ENCODE measurements at places on chromosomes 12 and 14.

GRCh38 chr12:25529738-25530137, 23.3 kb downstream of the LMNTD1 start:
- no peak for DNase-seq

DNA sequence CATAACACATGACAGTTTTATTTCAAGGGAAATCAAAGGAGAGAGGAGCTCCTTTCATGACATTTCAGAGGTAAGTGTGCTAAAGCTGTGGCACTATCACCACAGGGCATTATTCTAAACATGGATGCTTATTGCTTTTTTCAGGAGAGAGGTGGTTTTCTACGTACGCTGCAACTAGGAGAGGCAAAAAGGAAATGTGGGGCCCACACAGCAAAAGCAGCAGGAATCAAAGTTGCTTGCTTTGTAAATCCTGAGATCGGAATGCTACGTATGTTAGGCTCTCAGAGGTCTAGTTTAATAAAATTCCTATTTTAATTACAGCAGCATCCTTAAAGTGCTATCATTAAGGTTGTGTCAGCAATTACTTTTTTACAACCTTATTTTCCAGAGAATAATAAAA, 55.0 kb upstream of the GRIP1 start:
- no peak for DNase-seq

DNA sequence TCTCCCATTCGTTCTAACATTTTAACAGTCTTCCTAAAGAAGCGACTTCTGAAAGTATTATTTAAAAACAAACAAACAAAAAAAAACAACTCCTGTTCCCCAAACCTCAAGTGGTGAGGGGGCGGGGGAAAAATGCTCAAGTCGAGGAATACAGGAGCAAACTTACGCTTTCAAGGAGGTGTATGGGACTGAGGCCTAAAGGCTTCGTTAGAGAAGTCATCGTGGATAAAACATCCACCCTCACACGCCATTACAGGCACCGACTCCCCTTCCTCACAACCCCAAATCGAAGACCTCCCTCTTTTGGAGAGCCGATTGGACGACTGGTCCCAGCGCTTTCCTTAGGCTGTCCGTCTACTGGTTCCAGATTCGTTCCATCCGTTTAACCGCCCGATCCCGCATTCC, 693 bp downstream of the CBX5 start:
- no peak for DNase-seq

DNA sequence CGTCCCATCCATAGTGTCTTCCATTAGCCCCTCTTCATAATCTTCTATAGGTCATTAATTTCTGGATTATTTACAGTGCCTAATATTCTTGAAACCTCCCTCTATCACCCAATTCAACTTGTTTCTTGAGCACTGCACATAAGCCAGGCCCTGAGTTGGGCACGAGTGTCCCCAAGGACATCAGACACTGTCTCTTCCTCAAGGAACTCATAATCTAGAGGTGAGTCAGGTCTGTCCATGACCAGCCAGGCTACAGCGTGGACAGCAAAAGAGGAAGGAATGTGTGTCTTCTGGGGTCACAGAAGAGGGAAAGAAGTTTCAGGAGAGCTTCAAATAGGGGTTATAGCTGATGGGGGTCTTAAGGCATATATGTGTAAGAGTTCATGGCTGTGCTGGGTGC, 12.5 kb downstream of the SPTB start:
- no peak for DNase-seq

DNA sequence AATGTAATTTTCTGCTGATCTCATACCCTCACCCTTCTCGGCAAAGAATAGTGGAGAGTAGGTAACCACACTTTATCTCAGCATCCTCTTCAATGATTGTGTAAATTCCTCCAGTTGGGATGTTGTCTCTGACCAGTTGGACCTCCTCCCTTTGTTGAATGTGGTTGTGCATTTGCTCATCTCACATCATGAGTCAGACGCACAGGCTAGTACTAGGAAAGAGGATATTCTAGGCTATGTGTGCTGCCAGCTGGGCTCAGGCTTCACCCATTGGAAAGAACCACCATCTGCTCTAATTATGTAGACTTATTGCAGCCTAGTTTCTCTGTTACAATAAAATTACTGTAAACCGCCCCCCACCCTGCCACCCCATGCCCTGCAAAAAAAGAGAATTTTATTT, 90.3 kb downstream of the LMO3 start:
- no peak for DNase-seq

- no peak for DNase-seq
Observed at GRCh38 chr14:54798465-54799124, 104.0 kb downstream of the GCH1 start.

DNA sequence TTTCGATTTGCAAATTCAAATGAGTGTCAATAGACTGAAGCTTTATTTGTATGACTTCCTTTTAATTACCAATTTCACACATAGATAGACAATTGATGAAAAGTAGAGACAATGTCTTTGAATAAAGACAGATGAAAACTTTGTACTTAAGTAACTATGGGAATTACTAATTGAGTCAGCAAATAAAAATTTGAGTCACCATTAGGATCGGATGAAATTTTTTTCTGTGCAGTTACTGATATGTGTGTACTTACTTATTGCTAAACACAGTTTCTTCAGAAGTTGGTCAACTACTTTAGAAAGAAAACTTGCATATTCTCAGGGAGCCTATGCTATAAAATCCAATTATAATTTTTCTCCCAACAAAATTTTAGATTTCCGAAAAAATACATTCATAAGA, 224.9 kb upstream of the SLC16A7 start:
- DNase-seq = no peak

DNA sequence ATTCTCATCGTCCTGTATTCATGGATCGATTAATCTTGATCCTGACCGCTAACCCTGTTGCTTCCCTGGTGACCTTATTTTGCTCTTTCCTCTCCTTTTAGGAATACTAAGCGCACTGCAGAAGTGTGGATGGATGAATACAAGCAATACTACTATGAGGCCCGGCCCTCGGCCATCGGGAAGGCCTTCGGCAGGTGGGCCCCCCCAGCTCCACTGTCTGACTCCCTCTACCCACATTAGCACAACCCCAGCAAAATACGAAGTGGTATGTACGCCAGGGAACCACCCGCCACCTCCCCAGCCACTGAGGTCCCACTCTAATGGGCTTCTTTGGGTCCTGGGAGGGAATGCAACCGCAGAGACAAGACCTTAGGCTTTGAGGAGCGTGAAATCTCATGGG, 58.7 kb downstream of the ERH start:
- no peak for DNase-seq

- no peak for DNase-seq
Observed at GRCh38 chr12:120873226-120873625, 30.9 kb downstream of the SPPL3 start.

GRCh38 chr12:100926669-100927248, 132.2 kb downstream of the ANO4 start:
- no peak for DNase-seq

DNA sequence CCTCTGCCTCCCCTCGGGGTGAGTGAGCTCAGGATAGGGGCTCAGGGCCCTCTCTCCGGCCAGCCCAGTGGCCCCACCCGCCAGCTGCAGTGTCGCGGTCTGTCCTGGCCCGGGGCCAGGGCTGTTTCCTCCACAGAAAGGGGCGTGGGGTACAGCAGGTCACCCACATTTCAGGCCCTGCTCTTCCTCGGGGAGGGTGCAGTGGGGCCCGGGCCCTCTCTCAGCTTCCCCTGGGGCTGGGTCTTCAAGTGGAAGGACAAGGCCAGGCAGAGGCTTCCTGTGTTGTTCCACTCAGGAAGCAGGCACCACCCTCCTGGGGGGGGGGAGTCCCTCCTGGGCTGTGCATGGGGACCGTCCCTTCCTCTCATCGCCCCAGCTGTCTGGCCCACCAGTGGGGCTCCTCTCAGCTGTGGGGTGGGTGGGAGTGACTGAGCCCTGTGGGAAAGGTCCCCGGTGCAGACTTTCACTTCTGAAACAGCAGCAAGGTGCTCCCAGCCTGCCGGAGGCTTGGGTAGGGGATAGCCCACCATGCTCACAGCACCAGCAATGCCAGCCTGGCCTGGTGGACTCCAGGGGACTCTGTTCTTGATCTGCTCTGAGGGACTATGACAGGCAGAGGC, 3.7 kb downstream of the GPR132 start:
- DNase-seq = no peak
